NCI-H2081 treated with DMSO at 0.1 percent for 48 hours (cell line): ENCODE measurements at places on chromosomes 1 and 21.

- DNase-seq, result no peak
These were observed 35.6 kb downstream of the TMEM63A start for GRCh38 chr1:225846331-225847310.

GRCh38 chr1:31815307-31815645, 546 bp downstream of the SPOCD1 start:
- DNase-seq, result no peak

- DNase-seq, result no peak
These were observed 7.0 kb upstream of the HIVEP3 start for GRCh38 chr1:41925712-41926111.

DNA sequence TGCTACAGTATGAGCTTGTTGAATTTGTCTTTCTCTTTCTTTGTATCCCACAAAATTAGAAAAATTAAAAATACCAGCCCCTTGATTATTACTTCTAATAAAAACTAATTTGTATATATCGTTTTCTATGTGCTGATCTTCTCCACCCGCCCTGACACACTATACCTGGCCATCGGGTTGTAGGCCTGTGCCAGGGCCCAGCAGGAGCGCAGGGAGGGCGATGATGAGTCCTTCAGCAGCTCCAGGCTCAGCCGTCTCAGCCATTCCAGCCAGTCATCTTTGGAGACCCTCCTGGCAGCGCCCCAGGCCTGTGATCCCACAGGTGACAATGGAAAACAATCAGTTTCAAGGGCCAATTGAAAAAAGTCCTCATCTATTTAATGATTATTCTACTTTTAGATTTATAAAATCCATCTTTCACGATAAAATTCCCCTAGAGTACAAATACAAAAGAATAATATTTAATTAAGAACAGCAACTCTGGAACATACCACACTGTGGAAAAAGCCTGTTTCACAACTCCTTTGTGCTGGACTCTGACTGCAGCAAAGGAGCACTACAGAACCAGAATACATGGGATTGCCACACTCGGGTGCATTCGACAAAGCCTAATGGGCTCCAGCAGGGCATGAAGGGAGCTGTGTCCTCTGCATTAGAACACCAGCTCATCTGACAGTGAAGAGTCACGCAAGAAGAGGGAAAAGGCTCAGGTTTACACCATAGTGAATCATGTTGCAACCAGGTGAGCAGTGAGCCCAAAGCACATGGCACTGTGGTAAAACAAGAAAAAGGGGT, 15.4 kb downstream of the ANGPTL7 start:
- DNase-seq, result no peak

GRCh38 chr1:62810420-62811274, 26.7 kb downstream of the ATG4C start:
- DNase-seq, result no peak

- peak; percentile 97 for DNase-seq
These were observed 34.8 kb downstream of the ZMYND12 start for GRCh38 chr1:42420911-42421585.

GRCh38 chr1:8666389-8667167, 150.9 kb downstream of the RERE start:
- no peak for DNase-seq
